ENCODE measurements at places on chromosomes 5 and 9. TPM values are rescaled to one million over a fixed set of nuclear protein-coding genes. Genes with fewer than 3 reads are reported as not detected.

DNA sequence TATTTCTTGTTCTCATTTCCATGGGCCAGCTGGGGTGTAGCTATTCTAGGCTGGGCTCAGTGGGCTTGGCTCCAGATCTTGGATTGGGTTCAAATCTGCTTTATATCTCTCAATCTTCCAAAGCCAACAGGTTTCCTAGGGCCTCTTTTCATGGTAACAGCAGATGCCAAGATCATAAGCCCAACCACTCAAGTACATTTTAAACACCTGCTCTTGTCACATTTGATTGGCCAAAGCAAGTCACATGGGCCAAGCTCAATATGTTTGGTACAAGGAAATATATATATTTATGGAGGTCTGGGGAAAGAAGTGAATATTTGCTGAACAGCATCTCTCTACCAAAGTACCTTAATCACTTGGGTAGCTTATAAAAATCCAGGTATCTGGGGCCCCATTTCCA lies 49.5 kb downstream of the MRRF start:
- DNase-seq = no peak

- DNase-seq = no peak
Measured at GRCh38 chr5:133327946-133328401, 276.2 kb downstream of the HSPA4 start.

- no peak for DNase-seq
Measured at GRCh38 chr5:142696379-142696778, 10.5 kb upstream of the FGF1 start.

DNA sequence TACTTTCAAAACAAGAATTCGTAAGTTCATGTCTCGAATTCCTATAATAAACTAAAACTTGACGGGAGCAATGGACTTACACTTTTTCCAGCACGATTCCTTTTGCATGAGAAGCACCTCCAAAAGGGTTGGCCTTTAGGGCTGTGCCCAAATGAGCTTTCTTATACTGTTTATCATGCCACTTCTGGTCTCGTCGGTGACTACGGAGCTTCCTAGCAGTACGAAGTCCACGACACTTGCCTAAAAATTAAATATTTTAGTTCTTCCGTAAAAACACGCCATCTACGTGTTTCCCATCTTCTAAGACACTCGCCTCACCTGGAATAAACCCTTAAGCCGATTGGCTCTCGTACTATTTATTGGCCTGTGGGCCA lies 554 bp downstream of the RPS23 start:
- no peak for DNase-seq

DNA sequence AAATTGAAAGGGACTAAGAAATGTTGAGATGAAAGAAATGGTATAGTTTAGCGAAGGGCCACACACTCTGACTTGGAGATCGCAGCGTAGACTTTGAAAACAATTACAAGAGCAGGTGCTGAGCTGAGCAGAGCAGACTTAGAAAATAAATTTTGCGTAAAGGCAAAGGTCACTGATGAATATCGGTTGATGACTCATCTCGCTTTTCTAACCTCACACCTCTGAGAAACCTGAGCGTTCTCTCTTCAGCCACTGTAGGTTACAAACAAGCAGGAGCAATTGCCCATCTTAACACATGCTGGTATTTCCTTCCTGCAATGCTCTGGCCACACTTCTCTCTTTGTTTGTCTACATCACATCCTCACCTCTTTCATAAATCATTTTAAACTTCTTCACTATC lies 190.6 kb upstream of the C9orf72 start:
- DNase-seq = no peak

GRCh38 chr9:32823101-32823500 lies 39.8 kb downstream of the TMEM215 start:
- DNase-seq = no peak

The GHR gene
- total RNA-seq = not detected

DNA sequence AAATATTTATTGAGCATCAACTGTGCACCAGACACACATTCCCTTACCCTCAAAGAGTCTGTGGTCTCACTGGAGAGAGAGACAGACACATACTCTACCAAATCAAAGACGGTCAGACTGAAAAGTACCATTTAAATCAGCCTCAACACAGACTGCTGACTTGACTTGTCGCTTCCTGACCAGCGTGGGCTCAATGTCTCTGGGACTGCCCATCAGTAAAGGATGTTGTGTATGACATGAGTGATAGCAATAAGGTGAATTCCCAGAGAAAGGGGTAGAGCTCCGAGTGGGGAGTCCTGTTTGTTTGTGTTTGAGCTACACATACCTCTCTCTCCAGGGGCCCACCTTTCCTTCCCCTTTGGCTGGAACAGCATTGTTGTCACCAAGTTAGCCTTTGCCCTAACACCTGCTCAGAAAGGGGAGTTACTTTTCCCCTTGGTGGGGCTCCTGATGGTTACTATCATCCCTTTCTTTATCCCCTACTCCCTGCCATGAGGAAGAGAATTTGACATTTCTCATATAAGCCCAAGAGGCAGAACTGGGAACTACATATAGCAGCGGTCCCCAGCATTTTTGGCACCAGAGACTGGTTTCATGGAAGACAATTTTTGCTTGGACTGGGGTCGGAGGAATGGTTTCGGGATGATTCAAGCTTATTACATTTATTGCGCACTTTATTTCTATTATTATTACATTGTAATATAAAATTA lies 33.9 kb downstream of the NR4A3 start:
- no peak for DNase-seq

GRCh38 chr5:136108180-136108611 lies 24.4 kb upstream of the SMAD5 start:
- no peak for DNase-seq

The SNCAIP gene
- not detected for total RNA-seq

DNA sequence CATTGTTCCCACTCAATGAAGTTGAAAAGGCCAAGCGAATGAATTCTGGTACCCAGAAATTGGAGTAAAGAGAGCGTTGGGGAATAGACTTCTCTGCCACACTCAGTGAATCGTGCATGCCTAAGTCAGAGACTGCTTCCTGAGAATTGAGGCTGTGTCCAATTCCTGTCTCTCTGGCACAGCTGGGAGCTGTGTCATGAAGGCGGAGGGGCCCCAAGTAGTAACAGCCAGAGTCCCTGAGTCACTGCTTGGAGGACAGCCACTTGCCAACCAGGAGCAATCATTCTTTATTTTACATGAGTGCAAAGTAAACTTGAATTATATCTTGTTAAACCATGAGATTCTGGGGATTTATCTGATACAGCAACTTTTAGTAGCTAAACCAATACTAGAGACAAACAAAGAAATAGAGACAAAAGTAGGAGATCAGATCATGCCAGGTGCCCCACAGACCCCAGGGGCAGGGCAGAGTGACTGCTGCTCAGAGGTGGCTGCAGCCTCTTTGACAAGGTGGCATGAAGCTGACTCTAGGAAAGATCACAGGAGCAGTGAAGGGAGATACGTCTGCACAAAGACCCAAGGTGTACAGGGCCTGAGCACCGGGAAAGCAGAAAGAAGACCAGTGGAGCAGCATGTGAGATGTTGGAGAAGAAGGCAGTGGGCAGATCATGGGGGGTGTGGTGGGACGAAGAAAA lies 246.0 kb downstream of the GADD45G start:
- no peak for DNase-seq

The SV2C gene
- total RNA-seq = 0.03 TPM

GRCh38 chr9:6645355-6646292 lies at the start of gene GLDC:
Gene GLDC (minus strand): TSS chr9:6645729. CDS start chr9:6645499, 230 bp downstream.
- DNase-seq = peak; percentile 42

GRCh38 chr5:175840050-175840841 lies 31.1 kb upstream of the CPLX2 start:
- no peak for DNase-seq

DNA sequence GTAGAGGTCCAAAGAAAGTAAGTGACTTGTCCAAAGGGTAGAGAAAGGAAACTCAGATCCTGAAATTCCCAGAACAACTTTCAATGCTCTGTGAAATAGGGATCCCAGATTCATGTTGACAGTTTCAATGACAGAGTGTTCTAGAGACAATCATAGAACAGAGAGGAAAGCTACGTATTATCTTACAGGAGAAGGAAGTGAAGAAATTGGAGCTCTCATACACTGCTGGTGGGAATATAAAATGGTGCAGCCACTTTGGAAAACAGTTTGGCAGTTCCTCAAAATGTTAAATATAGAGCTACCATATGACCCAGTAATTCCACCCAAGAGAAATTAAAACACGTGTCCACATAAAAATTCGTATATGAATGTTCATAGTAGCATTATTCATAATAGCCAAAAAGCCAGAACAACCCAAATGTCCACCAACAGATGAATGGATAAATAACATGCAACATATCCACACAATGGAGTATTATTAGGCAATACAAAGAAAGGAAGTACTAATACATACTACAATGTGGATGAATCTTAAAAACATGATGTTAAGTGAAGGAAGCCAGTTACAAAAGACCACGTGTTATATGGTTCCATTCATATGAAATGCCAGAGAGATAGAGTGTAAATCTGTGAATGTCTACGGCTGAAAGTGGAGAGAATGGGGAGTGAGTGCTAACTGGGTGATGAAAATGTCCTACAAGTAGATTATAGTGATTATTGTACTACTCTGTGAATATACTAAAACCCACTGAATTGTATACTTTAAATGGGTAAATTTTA lies 197.1 kb downstream of the NTRK2 start:
- DNase-seq = no peak
